ENCODE measurements at places on chromosomes 2 and 18.

GRCh38 chr2:27738349-27739057 lies 33.0 kb upstream of the MRPL33 start:
- DNase-seq, result no peak

- no peak for DNase-seq
These were observed 60.4 kb upstream of the SEC11C start for GRCh38 chr18:59079264-59079663.

DNA sequence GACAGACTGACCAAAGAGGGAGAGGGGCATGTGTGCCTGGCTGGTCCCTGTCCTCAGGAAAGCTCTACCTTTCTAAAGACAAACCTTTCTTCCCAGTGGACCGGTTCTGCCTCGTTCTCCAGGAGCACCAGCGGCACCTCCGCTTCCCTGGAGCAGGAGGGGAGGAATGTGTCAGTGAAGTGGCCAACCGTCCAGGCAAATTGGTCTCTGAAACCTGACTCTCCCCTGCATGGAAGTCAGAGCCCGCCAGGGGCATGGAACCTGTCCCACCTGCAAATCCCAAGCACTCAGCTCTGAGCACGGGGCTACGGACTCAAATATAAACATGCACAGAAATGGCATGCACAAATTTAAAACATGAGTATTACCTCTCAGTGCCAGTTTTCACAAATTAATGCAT lies 62.9 kb downstream of the COL6A3 start:
- DNase-seq, result no peak

- no peak for DNase-seq
These were observed 6.8 kb downstream of the NEU4 start for GRCh38 chr2:241815477-241816430.

GRCh38 chr2:44016282-44016681 lies 20.5 kb upstream of the LRPPRC start:
- DNase-seq, result peak; percentile 13

GRCh38 chr2:36393738-36394256 lies 38.2 kb downstream of the CRIM1 start:
- no peak for DNase-seq

GRCh38 chr18:78517328-78517727 lies 462.3 kb upstream of the SALL3 start:
- DNase-seq, result no peak

GRCh38 chr2:191155608-191156071 lies 4.8 kb upstream of the STAT4 start:
- DNase-seq, result peak; percentile 3

DNA sequence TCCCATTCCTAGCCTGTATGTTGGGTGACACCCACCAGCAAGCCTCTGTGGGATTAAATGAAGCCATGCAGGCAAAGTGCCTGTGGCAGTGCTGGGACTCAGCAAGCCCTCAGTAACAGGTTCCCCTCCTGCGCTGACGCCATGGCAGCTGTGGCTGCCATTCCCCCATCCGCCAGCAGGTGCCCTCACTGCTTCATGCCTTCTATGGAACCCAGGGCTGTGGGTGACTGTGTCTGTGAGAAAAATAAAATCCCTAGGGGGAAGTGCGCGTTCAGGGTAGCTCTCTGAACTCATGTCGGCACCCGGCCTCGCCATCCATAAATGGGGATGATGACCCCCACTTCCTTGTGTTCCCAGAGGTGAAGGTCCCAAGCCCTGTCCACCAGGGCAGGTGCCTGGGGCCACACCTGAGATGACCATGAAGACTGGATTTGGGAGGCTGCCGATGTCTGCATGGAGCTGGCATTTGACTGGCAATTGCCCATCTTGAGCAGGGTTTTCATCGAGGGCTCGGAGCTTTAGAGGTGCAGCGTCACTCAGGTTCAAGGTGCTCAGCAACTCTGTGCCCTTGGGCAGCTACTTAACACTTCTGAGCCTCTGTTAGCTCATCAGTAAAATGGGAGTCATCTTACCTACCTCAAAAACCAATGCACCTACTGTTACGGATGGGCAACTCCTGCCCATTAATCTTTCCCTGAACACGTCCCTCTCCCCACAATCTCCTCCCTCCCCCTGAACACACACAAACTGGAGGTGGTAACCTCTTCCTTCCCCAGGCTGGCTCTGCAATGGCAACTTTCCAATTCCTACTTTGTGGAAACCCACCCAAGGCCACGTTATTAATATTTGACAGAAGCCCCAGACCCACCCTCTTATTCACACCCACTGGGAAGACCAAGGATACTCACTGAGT lies 2.9 kb upstream of the MAL start:
- DNase-seq, result peak; percentile 82

- DNase-seq, result no peak
These were observed 98.2 kb downstream of the MRO start for GRCh38 chr18:50721451-50722120.

DNA sequence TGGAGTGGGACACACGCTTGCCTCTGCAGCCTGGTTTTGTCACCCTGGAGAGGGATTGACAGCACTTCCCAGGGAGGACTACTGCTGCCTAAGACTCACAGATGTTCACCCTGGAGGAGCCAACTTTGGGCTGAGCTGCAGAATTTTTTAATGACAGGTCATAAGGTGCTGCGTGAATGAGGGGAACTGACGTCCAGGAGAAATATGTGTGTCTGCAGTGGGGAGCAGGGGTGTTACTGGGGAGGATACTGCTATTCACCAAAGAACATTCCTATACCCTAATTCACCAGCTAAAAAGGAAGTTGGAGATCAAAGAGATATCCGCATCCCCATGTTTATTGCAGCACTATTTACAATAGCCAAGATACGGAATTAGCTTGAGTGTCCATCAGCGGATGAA lies 144.4 kb downstream of the MGAT5 start:
- no peak for DNase-seq

- no peak for DNase-seq
These were observed 137.9 kb downstream of the CDH2 start for GRCh38 chr18:28039078-28039477.

GRCh38 chr2:108403494-108403893 lies 25.7 kb downstream of the SULT1C4 start:
- DNase-seq, result no peak

- no peak for DNase-seq
These were observed 236.5 kb upstream of the SPHKAP start for GRCh38 chr2:228417956-228418355.

- DNase-seq, result no peak
These were observed 46.1 kb downstream of the SRD5A2 start for GRCh38 chr2:31534636-31535035.

GRCh38 chr2:236687296-236687965 lies 117.8 kb downstream of the ACKR3 start:
- DNase-seq, result no peak

- no peak for DNase-seq
These were observed 19.3 kb upstream of the CD28 start for GRCh38 chr2:203687165-203687564.

DNA sequence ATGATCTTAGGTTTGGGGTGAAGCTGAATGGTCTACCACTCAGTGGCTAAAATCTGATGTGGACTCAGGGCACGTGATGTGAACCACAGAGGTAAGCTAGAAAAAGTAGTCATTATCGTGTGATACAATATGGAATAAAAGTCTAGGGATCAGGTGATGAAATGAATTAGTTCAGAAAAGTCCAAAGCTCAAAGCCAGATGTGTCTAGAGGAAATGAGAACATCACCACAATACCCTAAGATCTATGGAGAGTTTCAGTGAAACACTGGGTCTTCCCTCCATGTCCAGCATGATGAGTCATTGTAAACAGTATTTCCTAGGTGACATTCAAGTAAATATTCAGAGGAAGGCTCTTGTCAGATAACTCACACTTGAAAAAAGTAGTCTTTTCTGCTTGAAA lies 1257.4 kb upstream of the ZEB2 start:
- peak; percentile 37 for DNase-seq

DNA sequence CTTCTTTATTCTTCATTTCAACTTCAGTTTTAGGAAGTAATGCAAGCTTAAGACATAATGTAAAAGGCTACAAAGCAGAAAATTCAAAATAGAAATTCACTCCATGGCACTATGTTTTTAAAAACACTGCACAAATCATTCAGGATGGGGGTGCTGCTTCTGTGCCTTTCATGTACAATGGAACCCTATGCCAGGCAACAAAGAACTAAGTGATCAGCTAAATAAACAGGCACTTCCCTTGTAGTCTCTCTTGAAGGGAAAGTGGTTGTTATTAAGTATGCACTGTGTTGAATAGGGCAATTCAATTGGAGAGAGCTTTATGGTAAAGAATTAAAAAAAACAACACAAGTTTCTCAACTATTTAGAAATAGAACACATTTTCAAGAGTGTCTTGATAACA lies 10.9 kb upstream of the ERBB4 start:
- DNase-seq, result no peak

DNA sequence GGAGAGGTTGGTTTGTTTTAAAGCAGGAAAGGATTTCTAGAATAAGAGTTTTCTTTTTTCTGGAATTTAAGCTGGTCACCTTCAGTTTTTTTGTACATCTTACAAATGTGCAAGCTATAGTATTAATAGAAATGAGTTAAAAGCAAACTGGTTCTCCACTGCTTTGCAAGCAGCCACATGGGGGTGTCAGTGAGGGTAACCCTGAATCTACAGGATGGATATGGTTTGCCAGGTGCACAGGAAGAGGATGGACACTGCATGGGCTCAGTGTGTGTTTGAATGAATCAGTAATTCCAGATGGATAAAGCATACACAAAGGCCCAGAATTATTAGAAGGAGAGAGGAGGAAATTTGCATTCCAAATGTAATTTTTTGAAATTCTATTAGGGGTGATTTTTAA lies 89.0 kb downstream of the MAPRE2 start:
- DNase-seq, result no peak

DNA sequence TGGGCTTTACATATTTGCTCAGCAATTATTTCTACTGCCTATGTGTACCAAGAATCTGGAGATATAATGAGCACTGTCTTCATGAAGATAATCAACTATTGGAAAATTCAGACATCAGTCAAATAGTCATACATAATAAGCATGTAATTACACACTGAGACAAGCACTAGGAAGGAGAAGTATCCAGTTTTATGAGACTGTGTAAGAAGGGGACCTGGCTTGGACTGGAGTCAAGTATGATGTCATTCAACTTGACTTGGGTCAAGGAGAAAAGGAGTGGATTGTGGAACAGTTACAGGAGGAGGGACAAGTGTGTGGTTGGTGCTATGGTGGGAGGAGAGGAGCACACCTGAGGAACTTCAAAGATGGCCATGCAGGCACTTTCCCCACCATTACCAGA lies 419.8 kb upstream of the TRIB2 start:
- DNase-seq, result no peak

DNA sequence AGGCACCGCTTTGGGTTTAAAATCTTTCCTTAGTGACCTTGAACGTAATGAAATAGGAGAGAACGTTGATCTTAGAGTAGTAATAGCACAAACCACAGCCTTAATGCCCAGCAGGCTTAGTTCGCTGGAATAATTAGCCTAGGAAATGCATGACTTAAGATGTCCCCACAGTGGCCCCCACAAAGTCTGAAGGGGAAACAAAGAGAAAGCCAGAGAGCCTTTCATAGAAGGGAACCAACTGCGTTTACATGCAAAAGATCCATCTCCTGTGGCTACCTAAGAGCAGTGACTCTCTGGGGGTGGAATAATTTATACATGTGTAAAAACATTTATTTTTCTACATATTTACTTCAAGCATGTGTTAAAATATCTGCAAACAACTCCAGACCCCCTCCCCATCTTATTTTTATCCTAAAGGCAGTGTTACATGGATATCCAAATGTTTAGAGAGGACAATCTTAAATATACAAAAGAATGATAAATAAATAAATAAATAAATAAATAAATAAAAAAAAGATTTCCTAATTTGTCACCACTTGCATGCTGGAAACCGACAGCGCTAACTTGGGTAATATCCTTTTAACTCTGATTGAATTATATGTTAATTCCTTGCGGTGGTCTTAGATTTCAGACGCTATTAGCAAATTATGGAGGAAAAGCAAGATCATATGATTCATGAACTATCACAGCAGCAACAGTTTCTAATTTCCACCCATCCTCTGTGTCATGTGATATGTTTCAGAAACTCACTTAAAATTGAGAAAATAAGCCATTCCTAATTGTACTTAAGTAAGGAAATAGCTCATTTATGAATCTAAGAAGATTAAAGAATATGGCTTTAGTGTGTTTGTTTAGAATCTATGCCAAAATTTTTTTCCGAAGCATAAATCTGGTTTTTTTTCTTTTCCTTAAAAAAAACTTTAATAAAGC lies 23.4 kb upstream of the CYP1B1 start:
- DNase-seq, result no peak

GRCh38 chr18:3919396-3920061 lies 469.6 kb downstream of the TGIF1 start:
- no peak for DNase-seq

GRCh38 chr18:78769502-78770105 lies 210.0 kb upstream of the SALL3 start:
- no peak for DNase-seq

DNA sequence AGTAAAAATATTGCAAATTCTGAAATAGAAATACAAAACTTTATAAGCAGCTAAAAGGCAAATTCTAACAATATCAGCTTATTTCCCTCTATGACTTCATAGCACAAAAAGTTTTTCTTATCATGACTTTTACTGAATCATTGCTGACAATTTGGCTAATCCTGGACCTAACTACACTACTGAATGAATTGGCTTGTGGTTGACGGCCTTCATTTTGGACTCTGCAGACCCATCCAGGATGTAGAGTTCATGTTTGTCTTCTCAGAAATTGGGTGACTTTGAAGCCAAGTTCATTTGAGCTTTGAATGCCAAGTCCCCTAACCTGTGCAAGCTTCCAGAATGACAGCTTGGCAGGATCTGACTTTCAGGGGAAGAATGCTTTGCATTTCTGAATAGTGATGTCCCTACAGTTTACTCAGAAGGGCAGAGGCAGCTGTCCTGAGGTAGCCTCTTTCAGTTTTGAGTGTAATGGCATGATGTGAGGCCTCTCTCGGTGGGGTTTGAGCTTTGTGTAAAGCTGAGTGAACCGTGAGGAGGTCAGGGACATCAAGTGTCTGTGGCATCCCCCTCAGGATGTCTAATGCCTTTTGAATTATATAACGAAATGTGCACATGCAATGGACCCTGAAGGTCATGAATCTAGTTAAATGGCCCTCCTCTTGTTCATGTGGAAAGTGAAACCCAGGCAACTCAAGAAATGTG lies 48.0 kb downstream of the EFEMP1 start:
- no peak for DNase-seq

DNA sequence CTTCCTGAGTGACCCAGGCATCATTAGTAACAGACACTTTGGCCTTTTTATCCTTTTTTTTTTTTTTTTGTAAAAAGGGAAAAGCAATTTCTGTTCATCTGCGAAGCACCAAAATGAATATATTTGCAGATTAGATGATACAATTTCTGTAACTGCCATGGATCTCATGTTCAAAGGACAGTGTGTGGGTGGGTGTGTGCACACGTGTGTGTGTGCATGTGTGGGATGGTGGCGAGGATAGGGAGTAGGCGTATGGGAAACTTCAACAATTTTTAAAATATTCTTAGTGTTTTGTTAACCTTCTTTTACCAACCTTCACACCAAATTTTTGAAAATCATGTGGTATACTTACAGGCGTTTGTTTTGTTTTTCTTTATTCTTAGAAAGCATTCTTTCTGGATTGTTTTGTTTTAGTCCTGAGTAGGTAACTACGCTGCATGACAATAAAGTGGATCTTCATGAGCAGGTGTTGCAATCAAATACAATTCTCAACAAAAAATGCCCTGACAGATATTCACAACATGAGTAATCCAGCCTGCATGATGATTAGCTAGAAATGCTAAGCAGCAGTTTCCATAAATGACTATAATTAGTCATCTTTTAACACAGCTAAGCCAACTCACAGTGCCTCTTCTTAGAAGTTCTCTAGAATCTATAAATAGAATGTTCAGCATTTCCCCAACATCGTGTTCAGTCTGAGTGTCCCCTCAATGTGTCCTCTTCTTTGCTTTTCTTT lies 53.5 kb upstream of the RMDN2 start:
- peak; percentile 88 for DNase-seq

GRCh38 chr18:11176481-11176881 lies 27.1 kb upstream of the PIEZO2 start:
- DNase-seq, result no peak

All from MV-4-11 (cell line).